ENCODE measurements at places on chromosomes 13 and 19.

DNA sequence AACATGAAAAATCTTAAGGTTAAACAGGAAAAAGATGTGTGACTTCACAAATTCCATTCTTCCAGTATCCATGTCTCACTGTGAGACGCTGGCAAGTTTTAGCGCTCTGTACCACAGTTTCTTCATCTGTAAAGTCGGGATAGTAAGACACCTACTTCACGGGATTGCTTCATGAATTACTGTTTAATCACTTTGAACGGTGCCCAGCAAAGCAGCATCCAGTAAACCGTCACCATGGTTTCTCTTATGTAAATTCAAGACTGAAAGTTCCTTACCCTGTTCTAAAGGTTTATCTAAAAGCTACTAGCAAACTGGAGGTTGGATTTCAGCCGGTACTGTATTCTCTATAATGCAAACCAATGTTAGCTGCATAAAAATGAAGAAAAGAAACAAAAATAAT is 53.5 kb downstream of the KATNAL1 start:
- no peak for DNase-seq

DNA sequence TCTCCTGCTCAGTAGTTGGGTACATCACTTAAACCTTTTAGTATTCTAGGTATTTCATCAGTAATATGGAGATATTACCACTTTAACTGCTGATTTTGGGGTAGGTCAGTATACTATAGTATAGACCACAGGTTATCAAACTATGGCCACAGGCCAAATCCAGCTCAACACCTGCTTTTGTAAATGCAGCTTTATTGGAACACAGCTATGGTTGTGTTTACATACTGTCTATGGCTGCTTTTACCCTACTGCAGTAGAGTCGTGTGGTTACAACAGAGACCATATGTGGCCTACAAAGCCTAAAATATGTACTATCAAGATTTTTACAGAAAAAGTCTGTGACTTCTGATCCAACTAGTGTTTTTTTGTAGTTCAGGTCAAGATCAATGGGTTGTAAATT is 10.3 kb downstream of the COG6 start:
- no peak for DNase-seq

DNA sequence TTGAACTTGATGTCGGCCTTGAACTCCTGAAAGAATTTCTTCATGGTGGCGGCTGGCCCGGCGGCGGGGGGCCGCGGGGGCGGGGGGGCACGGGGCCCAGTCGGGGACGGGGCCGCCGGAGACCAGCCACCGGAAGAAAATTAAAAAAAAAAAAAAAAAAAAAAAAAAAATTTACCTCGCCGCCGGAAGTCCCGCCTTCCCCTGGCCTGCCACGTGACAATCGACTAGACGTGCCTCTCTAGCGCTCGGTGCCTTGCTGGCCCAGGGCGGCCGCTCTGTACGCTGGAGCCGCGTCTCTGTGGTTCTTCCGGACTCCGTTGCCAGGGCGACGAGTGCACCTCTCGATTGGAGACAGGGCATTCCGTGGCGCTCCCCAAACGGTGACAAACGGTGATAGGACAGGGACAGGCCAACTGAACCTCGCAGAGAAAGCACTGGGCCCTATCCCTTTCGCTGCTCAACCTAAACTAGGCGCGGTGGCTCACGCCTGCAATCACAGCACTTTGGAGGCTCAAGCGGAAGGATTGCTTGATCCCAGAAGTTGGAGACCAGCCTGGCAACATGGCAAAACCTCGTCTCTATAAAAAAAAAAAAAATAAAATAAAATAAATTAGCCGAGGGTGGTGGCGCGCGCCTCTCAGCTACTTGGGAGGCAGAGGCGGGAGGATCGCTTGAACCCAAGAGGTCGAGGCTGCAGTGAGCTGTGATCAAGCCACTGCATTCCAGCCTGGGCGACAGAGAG is at the start of gene UBXN6:
Gene UBXN6 (minus strand): TSS at position 141 of the 742 bp plus-strand sequence. CDS start 97 bp downstream, at position 44.
- peak; percentile 98 for DNase-seq

- peak; percentile 18 for DNase-seq
These were observed 12.1 kb upstream of the LGALS13 start for GRCh38 chr19:39590265-39590664.
